ENCODE measurements at places on chromosomes 4 and X.

DNA sequence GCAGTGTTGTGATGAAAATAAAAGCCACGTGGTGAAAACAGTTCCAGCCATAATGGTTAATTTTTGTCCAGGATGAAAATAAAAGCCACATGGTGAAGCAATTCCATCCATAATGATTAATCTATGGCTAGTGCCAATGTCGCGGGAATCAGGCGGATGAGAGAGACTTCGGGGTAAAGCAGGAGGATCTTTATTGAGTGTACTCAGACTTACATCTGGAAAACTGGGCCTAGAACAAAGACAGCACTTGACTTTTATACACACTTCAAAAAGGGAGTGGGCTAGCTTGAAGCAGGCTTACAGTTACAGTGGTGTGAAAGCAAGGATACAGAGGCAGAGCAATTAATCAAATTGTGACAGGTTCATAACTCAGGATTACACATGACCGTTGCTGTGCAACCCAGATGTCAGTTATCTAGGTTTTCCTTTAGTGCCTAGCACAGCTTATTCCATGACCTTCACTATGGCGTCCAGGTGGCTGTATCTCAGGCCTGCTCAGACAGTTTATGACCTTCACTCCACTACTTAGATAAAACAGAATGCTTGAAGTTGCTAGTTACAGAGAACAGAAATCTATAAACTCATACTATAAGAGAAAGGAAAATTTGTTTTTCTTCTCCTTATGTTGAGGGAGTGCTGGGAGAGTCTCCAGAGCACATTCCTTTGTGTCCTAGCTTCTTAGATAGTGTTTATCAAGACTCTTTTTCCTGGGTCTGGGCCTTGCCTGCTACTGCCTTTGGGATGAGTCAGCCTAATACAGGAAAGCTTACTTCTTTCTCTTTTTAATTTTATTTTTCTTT is 5.9 kb upstream of the PLA2G12A start:
- DNase-seq, result no peak

- no peak for DNase-seq
Observed at GRCh38 chr4:174334628-174335027, 50.9 kb downstream of the CEP44 start.

GRCh38 chr4:122591196-122591595 is 29.7 kb downstream of the IL21 start:
- no peak for DNase-seq

DNA sequence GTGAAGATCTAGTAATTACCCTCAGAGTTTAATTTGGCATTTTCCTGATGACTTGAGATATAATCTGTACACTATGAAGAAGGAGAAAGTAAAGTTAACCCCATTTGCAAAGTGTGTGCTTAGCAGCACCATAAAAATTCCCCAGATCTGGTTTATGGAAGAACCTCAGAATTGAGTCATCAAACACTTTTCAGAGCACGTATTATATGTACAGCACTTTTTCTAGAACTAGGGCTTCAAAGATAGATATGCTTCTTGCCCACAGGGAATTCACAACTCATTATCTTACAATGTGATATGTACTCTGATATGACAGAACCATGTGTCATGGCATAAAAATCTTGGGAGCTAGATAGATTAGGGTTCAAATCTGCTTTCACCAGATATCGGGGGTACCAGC is 150.9 kb downstream of the SLC10A7 start:
- no peak for DNase-seq

DNA sequence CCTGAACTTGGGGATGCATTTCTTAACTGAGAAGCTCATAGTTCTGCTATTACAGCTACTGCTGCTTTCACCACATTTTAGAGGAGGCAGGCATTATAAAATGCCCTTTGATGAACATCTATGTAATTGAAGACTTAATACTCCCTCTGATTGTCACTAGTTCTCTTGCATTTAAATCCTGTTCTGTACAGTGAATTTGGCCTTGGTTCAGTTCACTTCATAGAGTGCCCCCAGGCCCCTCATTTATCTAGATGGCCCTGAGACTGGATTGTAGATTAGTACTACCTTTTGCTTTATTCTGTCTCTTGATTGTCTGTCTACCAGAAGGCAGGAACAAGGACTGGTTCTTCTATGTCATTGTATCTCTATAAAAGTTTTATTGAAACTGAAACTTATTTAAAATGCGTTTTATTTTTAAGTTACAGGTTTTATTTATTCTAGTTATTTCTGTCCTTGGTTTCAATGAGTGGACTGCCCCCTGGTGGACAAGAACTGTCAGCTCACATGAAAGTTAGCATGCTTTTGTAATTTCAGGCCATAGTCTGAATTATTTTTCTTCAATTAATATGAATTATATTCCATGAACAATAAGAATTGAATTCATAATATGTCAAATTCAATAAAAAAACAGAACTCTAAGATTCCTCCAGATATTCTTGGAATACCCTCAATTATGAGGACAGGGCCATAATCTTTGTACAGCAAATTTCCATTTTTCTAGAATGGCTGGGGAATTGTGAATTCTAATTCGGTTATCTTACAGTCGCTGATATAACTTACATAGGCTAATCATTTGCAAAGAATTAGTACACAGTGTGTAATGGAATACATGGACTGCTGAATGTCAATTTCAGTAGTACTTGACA is 47.2 kb upstream of the TMEM33 start:
- peak; percentile 54 for DNase-seq

- no peak for DNase-seq
Observed at GRCh38 chrX:101220662-101221260, 1.2 kb downstream of the DRP2 start.

- no peak for DNase-seq
Observed at GRCh38 chr4:107906458-107907100, 24.8 kb upstream of the CYP2U1 start.

GRCh38 chr4:83170952-83171399 is 56.4 kb upstream of the PLAC8 start:
- no peak for DNase-seq

DNA sequence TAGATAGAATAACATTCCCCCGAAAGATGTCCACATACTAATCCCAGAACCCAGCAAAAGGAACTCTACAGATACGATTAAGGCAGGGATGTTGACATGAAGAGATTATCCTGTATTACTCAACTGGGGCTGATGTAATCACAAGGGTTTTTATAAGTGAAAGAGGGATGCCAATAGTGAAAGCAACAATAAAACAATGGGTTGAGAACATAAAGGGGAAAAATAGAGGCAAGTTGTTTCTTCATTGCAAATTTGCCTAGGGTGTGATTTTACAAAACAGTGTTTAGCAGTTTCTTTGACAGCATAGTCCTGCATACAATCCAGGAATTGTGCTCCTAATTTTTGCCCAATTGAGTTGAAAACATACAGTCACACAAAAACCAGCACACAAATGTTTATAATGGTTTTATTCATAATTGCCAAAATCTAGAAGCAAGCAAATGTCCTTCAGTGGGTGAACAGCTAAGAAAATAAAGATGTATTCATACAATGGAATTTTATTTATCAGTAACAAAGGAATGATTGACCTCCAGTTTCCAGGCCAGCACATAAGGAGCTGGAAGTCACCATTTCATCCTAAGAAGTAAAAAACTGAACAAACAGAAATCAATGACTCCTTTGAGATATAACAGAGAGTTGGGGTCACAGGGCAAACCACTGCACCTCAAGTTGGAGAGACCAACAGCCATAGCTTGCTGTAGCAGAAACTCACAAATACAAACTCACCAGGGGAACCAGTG is 107.2 kb downstream of the CENPC start:
- DNase-seq, result no peak

DNA sequence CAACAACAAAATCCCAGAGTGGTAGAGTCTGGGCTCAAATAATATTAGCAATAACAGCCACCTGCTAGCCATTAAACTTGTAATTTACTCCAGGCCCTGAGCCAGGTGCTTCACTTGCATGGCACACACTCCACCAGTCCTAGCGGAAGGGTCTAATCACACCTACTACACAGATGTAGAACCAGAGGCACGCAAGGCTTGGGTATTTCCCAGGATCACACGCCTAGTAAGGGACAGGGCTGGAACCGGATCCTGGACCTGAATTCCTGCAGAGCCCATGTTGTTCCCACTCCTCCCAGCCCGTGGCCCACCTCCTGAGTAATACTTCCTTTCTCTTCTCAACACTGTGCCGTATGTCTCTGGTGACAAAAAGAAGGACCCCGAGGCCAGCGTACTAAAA is 5.7 kb downstream of the MAGEA1 start:
- no peak for DNase-seq

DNA sequence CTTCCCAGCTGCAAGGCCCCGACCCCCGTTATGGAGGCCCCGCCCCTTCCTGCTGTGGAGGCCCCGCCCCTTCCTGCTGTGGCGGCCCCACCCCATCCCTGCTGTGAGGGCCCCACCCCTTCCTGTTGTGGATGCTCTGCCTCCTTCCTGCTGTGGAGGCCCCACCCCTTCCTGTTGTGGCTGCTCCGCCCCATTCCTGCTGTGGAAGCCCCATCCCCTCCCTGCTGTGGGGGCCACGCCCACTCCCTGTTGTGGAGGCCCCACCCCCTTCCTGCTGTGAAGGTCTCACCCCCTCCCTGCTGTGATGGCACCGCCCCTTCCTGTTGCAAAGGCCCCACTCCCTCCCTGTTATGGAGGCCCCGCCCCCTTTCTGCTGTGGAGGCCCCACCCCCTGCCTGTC is 104.9 kb upstream of the PSAPL1 start:
- DNase-seq, result peak; percentile 52

- no peak for DNase-seq
Observed at GRCh38 chr4:7263166-7263565, 70.8 kb downstream of the SORCS2 start.

GRCh38 chr4:23401572-23401971 is 488.3 kb downstream of the PPARGC1A start:
- DNase-seq, result no peak

GRCh38 chr4:156665780-156666366 is 305.7 kb downstream of the PDGFC start:
- no peak for DNase-seq

- no peak for DNase-seq
Observed at GRCh38 chr4:89807441-89808140, 29.4 kb downstream of the SNCA start.

- DNase-seq, result no peak
Observed at GRCh38 chr4:793941-794621, 31.8 kb downstream of the CPLX1 start.

DNA sequence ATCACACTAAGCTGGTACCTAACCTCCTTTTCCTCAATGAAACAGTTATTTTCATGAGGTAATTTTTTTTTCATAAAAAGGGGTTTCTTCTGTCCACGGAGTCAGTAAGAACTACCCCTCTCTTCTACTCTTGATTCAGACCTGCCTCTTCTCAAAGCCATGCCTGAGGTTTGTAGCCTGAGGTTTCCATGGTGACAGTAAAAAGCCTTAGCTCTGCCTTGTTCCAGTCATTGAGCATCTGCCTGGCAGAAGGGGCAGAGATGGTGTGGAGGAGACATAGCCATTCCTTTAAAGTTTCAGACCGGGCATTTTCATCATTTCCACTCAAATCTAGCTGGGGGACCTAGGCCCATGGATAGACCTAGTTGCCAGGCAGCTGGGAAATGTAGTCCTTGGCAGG is 135.5 kb downstream of the REPS2 start:
- no peak for DNase-seq

GRCh38 chr4:187999406-187999932 is 3.9 kb downstream of the ZFP42 start:
- DNase-seq, result no peak

- DNase-seq, result no peak
Observed at GRCh38 chr4:119939071-119939995, 127.3 kb downstream of the MAD2L1 start.

DNA sequence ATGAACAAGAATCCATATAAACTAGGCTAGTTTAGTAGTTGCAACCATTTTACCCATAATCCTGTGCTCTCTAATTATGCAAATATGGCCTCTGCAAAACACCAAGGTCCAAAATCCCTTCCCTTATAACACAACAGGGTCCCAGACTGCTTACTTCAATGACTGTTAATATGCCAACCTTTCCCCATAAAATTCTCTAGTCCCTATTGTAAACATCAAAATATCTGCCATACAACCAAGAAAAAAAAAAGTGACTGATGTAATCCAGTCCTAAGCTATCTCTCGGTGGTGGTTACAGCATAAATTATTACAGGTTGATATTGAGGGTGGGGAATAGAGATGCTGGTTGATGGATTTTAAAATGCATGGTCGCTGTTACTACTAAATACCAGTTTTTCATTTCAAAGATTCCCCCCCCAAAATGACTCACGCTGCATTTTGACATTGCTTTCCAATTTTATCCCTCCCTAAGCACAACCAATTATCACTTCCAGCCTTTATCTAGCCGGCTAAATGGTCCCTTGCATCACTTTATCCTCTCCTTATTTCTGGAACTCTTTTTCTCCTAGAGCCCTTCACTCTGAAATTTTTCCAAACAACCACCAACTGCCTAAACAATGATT is 44.8 kb downstream of the TSPAN5 start:
- DNase-seq, result no peak

- DNase-seq, result peak; percentile 5
Observed at GRCh38 chrX:37871626-37872302, 24.4 kb upstream of the DYNLT3 start.

DNA sequence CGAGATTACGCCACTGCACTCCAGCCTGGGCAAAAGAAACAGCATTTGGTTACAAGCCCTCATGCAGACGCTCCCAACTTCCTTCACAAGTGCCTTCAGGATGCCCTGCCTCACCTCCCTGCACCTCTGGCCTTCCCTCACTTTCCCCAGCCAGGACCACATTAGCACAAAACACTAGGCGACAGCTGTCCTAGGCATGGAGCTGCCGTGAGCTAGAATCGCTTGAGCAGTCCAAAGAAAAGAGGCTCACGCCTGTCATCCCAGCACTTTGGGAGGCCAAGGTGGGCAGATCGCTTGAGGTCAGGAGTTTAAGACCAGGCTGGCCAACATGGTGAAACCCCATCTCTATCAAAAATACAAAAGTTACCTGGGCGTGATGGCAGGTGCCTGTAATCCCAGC is 15.8 kb downstream of the RNF212 start:
- no peak for DNase-seq

- no peak for DNase-seq
Observed at GRCh38 chr4:122341886-122342285, 36.9 kb upstream of the ADAD1 start.

- DNase-seq, result no peak
Observed at GRCh38 chr4:119087121-119087520, 48.5 kb upstream of the MYOZ2 start.

DNA sequence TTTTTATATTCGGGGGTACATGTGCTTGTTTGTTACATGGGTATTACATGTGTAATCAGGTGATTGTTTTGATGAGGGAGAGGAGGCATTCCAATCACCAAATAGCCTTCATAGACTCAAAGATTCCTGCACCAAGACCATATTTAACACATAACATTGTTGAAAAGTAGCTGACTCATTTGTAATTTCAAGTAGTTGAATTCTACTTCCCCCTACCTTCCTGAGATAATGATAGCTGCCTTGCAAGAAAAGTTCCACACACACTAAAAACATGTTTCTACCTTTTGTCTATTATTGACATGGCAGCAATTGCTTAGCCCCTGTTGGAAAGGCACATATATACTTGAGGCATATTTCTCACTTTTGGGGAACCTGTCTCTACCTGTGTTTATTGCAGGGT is 16.1 kb downstream of the PGAM4 start:
- no peak for DNase-seq

- DNase-seq, result no peak
Observed at GRCh38 chr4:24853142-24853541, 57.8 kb downstream of the SOD3 start.

All from stimulated activated CD4-positive, alpha-beta T cell treated with anti-CD3 and anti-CD28 coated beads, Interleukin-15, amount 100 ng/mL, for 24 hours (primary cell).